ENCODE measurements at places on chromosomes 16 and 17.

DNA sequence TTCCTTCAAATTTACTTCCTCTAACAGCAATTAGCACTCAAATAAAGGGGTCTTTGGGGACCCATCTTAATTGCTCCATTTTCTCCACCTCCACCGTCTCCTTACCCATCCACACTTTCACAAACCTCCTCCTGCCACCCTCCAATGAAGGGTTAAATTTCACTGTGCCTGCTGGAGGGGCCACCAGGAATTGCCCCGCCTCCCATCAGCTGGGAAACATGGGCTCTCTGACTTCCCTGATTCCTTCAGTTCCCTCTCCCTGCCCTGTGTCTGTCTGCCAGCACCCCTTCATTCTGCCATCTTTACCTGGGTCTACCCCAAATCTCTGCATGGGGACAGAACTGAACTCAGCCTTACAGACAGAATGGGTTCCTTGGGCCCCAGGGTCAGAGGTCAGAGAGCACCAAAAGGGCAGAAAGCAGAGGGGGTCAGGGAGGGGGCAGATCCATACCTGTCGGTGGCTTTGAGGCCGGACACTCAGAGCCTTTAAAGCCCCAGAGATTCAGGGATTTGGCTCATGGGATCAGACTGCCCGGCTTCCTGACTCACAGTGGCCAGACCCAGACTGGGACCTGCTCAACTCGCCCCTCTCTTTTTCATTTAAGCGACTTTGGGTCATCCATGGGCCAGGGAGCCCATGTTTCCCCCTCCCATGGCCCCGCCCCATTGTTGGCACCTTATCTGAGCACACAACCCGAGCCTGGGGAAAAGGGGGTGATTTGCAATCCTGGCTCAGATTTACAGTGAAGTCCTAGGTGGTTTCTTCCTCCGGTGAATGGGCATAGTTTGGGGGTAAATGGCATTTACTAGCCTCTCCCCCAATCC lies 17.6 kb upstream of the SP2 start:
- no peak for DNase-seq

- no peak for DNase-seq
Observed at GRCh38 chr17:56697190-56697589, 103.7 kb downstream of the NOG start.

DNA sequence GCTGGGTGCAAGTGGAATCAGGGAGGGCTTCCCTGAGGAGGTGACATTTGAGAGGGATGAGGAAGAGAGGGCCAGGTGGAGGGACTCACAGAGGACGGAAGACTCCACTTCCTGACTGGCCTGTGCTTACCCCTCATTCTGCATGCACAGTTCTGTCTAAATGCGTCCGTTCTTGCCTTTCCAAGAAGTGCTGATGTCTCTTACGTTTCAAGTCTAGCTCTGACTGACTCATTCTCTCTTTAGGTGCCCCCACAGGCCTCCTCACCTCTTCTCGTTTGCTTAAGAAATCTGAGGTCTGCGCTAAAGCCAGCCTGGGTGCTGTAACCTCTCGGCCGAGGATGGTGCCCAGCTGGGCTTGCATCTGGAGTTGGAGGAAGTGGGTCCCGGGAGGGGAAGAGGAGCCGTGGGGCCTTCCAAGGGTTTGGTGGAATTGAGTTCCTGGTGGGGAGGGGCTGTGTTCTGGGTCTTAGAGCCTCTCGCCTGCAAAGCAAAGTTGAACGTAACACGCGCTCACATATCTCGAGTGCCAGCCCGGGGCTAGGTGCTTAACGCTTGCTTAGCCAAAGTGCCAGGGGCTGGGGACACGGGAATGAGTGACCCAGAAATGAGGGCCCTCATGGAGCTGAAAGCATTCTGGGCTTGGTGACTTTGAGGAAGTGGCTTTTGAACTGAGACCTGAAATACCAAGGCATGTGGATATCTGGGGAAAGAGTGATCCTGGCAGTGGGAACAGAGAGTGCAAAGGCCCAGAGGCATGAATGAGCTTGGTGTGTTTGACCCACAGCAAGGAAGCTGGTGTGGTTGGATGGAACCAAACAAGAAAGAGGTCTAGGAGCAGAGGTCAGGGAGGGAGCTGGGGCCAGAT lies 4.8 kb downstream of the IL4R start:
- no peak for DNase-seq

- DNase-seq: no peak
Observed at GRCh38 chr16:88781140-88782077, 3.6 kb downstream of the PIEZO1 start.

DNA sequence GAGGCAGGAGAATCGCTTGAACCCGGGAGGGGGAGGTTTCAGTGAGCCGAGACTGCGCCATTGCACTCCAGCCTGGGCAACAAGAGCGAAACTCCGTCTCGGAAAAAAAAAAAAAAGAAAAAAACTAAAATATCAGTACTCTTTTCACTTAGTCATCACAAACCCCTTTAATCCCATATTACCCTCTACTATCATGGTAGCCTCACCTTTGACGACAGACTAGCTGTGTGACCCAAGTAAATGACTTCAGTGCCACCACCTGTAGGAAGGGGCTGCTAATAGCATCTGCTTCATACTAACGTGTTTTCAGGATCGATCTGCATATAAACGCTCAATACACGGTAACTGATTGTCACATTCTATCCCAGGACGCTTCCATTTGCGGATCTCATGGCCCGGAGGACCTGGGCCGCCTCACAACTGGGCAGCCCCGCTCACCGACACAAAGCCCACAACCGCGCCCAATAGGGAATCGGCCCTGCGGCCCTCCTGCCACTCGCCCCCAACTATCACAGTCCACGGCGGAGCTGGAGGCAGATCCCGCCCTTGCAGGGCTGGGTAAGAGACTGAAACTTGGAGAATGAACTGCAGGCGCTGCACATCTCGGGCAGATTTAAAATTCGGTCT lies 1.1 kb upstream of the ZNF263 start:
- peak; percentile 86 for DNase-seq

DNA sequence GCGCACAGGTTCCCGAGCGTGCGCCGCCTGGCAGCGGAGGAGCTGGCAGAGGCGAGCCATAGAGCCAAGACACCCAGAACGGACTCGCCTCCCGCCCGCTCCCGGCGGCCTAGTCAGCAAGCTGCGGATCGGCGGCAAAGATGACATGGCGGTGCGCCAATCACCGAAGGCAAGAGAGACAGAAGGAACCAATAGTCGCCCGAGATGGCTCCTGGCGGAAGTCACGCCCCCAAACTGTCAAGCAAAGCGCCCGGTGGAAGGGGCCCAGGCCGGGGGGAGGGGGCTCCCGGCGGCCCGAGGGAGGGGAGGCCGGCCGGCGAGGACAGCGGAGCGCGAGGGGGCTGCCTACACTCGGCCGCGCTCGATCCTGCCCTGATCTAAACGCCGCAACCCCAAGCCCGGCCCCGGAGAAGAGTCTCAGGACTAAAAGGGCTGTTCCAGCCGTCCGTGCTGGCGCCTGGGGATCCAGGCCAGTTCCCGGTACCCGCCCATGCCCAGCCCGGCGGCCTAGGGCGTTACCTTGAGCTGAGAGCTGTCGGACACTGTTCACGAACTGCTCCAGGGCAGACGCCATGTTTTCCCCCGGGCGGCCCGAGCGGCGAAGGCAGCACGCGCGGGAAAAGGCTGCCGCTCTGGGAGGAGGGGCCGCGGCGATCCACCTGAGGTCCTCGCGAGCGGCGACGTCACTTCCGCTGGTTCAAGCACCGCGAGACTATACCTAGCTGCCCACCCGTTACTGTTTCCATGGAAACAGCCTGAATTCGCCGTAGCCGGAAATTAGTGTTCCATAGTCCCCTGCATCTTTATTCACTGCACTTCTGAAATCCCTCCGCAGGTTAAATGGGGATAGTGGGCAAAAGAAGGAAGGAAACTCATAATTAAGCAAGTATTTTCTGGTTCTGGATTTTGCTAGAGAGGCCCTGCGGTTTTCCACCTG lies at the start of gene COPS3:
Gene COPS3, minus strand, starts transcription at position 634 of the 937 bp plus-strand sequence. Its CDS starts 60 bp downstream, at position 574.
- DNase-seq: peak; percentile 93

GRCh38 chr17:61323909-61324868 lies 75.5 kb upstream of the TBX2 start:
- DNase-seq: no peak

GRCh38 chr16:14527411-14528044 lies 102.5 kb downstream of the PARN start:
- no peak for DNase-seq

DNA sequence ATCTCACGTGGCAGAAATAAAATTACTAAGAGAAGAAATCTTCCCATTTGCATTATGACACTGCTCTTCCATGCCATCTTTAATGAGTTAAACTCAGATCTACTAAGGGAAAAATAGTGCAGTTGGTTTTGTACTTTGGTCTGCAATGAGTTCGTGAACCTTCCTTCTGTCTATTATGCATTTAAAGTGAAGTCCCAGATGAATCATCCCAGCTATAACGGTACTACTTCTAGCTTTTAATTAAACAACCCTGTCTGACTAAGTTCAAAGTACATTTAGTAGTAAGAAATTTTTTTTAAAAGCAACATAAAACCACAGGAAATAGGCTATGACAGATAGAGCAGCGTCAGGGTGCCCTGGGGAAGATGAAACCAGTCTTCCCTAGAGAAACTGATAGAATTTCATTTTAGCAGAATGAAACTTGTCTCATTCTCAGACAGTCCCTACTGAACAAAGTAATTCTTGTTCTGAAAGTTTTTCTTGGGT lies 1.8 kb downstream of the TMIGD1 start:
- DNase-seq: no peak

DNA sequence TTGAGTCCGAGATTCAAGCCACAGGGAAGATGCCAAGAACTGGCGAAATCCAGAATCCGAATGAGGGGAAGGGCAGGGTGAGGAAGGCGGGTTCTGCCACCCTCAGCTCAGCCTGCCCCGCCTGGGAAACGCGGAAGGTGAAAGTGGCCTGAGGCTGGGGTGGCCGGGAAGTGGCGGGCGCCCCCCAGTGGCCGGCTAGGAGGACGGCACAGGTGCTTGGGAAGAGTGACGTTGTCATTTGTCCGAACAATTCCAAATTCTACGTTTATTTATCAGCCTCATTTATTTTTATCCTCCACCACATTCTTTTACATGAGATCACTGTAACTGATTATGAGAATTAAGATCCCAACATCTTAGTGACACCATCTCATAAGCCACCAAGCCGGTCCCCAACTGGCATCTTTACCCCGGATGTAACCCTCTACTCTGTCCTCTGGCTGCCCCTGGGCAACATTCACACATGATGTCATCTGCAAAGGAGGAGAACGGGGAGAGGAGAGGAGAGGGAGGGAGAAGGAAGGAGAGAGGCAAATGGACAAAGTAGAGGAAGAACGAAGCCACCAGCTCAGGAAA lies 21.3 kb downstream of the SRCIN1 start:
- DNase-seq: peak; percentile 27

DNA sequence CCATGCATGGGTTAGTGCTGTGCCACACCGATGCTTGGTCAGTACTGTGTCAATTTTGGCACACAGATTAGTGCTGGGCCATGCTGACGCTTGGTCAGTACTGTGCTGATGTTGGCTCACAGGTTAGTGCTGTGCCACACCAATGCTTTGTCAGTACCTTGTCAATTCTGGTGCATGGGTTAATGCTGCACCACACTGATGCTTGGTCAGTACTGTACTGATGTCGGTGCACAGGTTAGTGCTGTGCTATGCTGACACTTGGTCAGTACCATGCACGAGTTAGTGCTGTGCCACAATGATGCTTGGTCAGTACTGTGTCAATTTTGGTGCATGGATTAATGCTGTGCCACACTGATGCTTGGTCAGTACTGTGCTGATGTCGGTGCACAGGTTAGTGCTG lies 103.0 kb downstream of the NPIPB11 start:
- no peak for DNase-seq

GRCh38 chr17:6683730-6684459 lies 29.3 kb downstream of the SLC13A5 start:
- DNase-seq: no peak

DNA sequence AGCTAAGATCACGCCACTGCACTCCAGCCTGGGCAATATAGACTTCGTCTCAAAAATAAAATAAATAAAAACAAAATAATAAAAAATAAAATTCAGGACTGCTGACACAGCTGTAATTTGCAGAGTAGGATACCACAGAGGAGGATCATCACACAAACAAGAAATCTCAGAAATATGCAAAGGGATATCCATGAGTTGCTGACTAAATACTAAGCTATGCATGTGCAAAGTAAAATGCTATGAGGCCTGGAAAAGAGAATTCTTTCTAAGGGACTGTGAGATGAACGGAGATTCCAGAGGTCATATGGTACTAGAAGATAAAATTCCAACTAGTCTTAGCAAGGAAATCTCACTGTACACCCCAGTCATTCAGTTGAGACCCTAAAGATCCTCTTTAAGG lies 74.8 kb downstream of the SLC39A11 start:
- DNase-seq: no peak

DNA sequence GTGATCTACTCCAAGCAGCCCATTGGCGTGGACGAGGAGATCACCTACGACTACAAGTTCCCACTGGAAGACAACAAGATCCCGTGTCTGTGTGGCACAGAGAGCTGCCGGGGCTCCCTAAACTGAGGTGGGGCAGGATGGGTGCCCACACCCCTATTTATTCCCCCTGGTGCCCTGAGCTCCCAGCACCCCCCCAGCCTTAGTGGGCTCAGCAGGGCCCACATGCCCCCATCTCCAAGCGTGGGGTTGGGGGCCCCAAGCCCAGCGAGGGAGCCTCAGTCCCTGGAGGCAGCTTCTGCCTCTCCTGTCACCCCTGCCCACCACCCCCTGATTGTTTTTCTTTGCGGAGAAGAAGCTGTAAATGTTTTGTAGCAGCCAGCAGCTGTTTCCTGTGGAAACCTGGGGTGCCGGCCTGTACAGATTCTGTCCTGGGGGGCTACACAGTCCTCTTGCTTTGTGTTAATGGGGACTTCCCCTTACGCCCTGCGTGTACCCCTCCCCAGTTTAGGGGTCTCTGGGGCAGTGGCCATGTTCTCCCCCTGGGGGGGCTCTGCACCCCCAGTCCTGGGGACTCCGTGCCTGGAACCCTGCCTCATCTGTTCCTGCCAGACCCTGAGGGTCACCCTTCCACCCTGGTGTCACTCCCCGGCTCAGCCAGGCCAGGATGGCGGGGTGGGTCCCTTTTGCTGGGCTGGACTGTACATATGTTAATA lies 953 bp upstream of the HSD3B7 start:
- DNase-seq: no peak

GRCh38 chr17:42017866-42018200 lies 594 bp upstream of the DNAJC7 start:
- DNase-seq: no peak

- no peak for DNase-seq
Observed at GRCh38 chr17:68706356-68706920, 105.3 kb upstream of the FAM20A start.

GRCh38 chr17:45051060-45051719 lies at the start of gene DCAKD:
TSS of gene DCAKD (minus strand) at chr17:45051632. CDS start at chr17:45034885, 16,747 bp downstream.
- peak; percentile 91 for DNase-seq
